Vagina (tissue), 2 donors: ENCODE measurements at places on chromosomes 3 and 15.

DNA sequence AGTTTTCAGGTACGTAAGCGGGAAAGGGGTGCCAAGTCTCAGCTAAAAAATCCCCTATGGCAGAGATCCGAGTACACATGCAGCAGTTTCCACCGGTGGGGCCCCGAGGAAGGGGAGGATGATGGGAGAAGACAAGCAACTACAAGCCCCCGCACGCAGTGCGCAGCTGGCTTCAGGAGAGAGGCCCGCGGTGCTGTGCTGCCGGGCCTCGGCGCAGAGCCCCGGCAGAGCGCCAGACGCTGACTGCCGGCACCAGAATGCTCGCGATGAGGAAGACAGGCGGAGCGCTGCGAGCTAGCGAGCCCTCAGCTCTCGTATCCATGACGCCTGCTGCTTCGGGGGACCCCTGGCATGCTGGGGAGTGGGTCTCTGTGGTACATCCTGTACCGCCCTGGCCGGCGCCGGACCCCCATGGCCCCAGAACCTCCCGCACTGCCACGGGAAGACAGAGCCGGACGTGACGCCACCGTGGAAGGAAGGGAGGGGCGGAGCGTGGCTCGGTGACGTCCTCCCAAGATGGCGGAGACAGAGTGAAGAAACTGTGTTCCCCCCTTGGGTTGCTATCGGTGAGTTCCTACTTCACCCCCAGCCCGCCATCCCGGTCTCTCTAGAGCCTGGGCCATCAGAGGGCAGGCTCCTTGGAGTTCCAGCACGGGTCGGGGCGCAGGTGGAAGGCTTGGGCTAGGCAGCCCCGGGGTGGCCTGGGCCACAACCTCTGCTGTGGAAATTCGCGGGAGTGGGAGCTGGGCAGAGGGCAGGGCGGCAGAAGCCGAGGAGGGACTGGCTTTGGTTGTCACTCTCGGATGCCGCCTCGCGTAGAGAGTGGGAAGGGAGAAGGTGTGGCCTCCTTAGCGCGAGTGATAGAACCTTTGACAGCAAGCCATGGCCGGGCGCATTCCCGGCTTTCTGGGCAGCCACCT lies at the start of gene MYNN:
TSS of gene MYNN (plus strand) at position 500 of the 920 bp plus-strand sequence. CDS start 900 bp downstream, outside the sequence.
- DNase-seq = no peak

DNA sequence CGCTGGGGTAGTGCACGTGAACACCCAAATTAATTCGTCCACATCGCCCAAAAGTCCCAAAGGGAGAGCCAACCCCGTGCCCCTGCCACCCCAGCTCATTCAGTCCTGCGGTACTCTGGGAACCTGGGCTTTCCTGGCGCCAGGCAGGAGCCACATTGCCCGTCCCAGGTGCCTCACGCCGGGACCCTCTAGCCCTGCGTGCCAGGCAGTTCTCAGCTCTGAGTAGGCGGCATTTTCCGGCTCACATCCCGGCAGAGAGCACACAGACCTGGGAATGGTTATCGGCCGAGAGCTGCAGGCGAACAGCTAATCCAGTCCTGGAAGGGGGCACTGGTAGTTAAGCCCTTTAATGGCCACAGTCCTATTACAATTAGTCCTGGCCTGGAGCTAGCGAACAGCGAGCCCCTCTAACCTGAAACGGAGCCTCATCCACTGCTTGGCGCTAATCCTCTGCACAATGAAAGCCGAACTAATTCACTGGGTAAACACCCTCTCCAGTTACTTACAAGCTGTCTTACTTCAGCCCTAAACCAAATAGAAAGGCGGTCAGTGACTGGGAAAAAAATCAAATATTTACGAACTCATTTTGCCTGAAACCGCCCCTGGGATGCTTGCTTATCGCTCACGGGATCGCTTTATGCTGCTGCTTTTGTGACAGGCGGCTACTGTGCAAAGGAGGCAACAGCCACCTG lies 254.6 kb upstream of the SOX14 start:
- no peak for DNase-seq

DNA sequence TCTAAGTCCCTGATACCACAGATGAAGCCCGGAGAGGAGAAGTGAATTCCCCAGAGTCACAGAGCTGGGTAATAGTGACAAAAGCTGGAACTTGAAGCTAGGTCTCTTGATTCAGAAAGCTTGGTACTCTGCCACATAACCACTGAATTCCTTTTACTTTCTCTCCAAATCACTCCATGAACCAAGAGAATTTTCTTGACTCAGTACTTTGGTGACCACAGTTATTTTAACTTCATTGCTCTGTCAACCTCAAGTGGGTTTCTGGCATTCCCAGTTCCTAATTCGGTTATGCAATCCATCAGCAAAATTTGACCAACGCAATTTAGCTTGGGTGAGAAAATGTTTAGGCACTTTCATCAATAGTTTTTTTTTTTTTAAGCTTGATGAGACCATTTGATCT lies 61.0 kb upstream of the PPARG start:
- no peak for DNase-seq

- no peak for DNase-seq
These were observed 329.7 kb downstream of the RORA start for GRCh38 chr15:60899322-60899966.

DNA sequence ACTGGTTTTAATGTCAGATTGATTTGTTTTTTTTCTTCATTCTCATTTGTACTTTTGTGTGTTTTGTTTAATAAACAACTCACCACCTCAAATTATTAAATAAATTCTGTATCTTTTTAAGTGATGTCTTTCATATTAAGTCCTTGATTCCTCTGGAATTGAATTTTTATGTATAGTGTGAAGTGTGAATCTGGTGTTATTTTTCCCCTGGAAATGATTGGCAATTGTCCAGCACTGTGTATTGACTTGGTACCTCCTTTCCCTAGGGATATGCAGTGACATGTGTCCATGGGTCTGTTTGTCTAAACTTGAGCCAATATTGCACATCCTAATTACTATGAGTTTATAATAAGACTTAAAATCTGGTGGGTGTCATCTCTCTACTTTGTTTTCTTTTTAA lies 2.1 kb downstream of the RNU5B-1 start:
- no peak for DNase-seq

GRCh38 chr3:128908951-128909350 lies 29.5 kb downstream of the ACAD9 start:
- DNase-seq = no peak
